ENCODE measurements at places on chromosomes 2 and 18.

- DNase-seq = no peak
These were observed 806.4 kb upstream of the POU3F3 start for GRCh38 chr2:104047516-104047915.

GRCh38 chr2:26778507-26778906 is 7.3 kb upstream of the CENPA start:
- DNase-seq = no peak

- no peak for DNase-seq
These were observed 142.4 kb downstream of the CAPN13 start for GRCh38 chr2:30664761-30665358.

GRCh38 chr2:136051001-136051724 is 65.7 kb upstream of the DARS1 start:
- peak; percentile 39 for DNase-seq

DNA sequence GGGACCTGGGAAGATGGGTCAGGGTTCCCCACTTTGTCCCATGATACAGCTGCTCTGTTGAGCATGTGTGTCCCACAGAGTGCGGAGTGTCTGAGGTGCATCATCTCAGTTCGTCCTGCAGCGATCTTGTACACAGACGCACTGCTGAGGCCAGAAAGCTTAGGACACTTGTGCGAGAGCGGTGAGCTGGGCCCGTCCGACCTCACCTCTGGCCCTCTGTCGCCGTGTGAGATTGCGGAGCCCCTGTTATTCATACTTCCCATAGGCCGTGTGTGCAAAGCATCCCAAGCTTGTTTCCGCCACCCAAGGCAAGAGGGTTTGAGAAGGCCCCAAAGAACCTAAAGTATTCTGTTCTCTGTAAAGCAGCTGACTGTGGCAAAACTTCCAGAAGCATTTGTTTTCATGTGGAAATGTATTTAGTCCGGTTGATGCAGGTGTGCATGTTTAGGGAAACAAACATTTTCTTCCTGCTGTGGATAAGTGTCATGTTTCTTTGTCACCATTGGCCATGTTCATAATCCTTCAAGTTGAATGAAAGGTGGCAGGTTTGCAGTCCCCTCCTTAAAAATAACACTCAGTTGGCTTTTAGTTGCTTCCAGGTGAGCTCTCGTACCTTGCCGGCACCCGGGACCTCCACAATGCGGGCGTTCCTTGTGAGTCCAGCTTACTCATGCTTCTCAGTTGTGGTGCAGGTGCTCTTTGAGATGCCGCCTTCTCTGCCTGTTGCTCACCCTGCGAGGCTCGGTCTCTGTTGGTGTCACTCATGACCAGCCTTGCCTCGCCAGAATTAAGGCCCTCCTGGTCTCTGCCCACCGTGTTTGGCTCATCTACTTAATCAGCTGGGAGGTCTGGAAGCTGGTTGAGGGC is 5.3 kb downstream of the AGAP1 start:
- peak; percentile 60 for DNase-seq

DNA sequence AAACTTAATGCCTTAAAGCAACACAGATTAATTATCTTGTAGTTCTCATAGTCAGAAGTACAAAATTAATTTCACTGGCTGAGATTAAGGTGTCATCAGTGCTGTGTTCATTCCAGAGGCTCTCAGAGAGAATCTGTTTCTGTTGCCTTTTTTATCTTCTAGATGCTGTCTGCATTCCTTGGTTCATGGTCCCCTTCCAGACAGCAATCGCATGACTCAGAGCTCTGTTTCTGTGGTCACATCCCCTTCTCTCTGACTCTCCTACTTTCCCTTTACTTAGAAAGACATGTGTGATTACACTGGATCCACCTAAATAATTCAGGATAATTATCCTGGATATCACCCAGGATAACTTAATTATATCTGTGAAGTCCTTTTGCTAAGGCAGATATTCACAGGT is 148.6 kb downstream of the MAIP1 start:
- DNase-seq = no peak

DNA sequence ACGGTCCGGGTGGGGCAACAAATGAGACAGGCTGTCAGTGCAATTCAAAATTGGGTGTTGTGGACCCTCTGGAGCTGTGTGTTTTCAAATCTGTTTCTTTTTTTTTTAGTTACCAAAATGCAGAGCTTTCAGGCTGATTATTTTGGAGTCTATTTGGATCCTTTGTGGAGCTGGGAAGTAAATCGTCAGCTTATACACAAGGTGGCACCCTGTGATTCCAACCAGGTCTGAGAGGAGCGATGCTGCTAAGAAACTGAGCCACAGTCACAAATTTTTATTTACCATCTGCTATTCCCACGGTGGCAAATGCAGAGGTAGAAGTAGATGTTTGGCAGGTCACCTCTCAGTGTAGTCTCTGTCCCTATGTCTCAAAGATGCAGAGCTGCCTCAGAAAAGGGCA is 3.8 kb upstream of the EPC2 start:
- no peak for DNase-seq

DNA sequence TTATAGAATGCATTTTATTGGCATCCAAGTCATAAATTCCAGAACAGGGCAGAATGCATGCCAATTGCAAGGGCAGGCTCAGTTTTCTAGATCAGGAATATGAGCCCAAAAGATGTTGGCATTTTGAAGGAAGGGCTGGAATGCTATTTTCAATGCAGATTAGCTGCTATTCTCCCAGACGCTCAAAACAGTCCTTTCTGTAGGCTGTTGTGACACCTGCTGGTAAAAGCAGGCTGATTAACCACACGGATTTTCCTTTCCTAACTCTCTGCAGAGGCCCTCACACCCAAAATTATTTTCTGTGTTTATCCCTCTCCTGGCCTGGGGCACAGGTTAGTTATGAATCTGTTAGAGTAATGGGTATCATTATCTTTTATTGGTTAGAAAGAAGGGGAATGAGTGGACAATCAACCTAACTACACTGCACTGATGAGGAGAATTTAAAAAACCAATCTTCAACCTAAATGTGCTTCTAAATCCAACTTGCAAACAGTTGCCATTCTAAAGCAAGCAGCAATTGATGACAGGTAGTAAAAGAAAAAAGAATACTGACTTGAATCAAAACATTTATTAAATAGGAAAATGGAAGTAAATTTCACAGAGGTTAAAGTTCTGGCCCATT is 94.0 kb downstream of the PLA2R1 start:
- DNase-seq = peak; percentile 5

- no peak for DNase-seq
These were observed 94.5 kb upstream of the LYPD6 start for GRCh38 chr2:149235816-149236375.

DNA sequence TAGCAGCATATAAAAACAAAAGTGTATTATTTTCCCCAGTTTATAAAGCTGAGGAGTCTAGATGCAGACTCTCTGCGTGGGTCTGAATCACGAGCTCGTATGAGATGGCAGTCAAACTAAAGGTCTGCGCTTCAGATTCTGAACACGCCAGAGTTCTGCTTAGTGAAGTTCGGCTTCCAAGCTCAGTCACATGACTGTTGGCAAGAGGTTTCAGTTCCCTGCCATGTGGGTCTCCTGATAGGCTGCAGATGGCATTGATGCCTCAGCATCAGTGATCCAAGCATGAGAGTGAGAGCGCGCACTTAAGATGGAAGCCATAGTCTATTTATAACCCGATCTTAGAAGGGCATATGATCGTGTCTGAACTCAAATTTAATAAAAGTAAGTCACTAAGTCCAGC is 242.8 kb upstream of the DOK6 start:
- DNase-seq = no peak

GRCh38 chr18:61946449-61946848 is 53.6 kb upstream of the RNF152 start:
- DNase-seq = no peak

- DNase-seq = no peak
These were observed 5.7 kb downstream of the CALCRL start for GRCh38 chr2:187442378-187442777.

GRCh38 chr2:185785851-185786473 is 47.4 kb downstream of the FSIP2 start:
- no peak for DNase-seq

GRCh38 chr18:6605115-6605869 is 124.2 kb upstream of the ARHGAP28 start:
- DNase-seq = no peak

GRCh38 chr2:201831469-201831868 is 25.1 kb downstream of the CDK15 start:
- no peak for DNase-seq

GRCh38 chr2:33509908-33510585 is 33.6 kb downstream of the RASGRP3 start:
- DNase-seq = no peak

GRCh38 chr2:54666131-54666633 is 57.3 kb upstream of the EML6 start:
- no peak for DNase-seq

DNA sequence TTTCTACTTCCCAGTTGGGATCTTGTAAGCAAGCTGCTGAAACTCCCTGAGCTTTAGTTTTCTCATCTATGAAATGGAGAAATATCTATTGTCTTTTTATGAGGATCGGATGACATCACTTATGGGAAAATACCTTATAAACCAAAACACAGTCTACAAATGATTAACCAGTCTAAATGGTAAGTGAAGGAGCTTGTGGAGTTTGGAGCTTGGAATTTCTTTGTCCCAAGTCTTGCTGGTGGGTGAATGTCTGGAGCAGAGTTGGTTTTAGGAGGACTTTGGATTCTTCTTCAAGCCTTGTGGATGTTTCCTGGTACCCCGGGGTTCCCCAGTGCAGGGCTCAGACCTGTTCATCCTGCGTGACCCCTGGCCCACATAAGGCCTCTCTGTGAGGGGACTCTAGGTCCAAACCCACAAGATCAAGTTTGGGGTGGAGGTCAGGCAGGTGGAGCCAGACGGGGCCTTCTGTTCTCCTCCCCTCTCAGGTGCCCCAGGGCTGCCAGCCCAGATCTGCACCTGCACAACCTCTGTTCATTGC is 43.2 kb downstream of the FOSL2 start:
- no peak for DNase-seq

DNA sequence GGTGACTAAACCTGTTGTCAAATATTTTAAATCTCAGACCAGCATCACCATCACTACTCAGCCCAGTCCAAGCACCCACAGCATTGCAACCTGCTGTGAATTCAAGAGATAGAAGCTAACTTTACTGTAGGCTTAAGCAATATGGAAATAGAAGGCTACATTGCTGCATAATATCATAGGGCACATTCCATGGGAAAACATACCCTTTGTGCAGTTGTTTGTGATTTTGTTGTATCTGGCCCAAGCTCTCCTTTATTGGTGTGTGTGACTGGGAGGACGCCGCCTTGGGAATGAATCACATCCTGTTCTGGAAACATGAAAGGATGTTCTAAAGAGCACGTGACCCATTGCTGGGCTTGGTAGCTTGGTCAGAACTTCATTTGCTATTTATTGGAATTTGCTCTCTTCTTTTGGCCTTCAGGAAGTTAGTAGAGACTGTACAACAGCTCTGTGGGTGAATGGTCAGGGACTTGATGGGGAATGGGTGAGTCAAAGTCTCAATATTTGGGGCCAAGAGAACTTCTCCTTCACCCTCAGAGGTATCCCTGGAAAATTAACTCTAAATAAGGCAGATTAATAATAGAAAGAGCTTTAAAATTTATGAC is 106.8 kb upstream of the SERPINE2 start:
- no peak for DNase-seq

DNA sequence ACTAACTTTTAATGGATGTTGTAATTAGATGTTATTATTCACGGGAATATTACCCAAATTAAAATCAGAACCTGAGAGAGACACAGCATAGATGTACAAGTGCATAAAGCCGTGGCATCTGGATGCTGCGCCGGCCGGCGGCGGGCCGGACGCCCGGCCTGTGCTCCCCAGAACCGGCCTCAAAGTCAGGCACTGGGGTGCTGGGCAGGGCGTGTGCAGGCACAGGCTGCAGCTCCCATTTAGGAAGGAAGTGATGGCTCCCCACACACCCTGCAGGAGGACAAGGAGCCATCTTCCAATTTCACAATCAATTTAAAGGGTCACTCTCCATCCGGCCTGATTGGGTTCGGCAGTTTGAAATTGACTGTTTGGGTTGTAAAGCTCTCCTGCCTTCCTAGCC is 367.7 kb upstream of the SALL3 start:
- no peak for DNase-seq

GRCh38 chr2:42890791-42891355 is 98.5 kb upstream of the HAAO start:
- DNase-seq = no peak

- no peak for DNase-seq
These were observed 100.1 kb downstream of the TSN start for GRCh38 chr2:121855510-121855909.

- no peak for DNase-seq
These were observed 20.6 kb upstream of the ANKRD53 start for GRCh38 chr2:70957798-70958197.

DNA sequence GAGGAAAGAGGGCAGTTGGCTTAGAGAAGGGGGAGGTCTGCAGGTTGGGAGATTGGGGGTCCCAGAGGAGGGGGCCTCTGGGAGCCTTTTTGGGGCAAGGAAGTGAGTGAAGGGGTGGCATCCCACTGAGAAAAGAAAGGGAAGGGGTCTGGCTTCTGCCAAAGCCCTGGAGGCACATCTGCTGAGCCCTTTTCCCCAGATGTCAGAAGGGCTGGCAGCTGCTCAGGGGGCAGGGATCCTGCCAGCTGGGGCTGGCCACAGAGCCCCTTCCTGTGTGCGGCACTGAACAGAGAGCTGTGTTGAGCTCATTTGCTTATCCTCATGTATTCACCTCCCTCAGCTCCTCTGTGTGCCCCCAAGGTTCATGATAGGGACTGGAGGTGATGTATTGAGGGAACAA is 54.5 kb downstream of the APOB start:
- DNase-seq = no peak

GRCh38 chr2:37911296-37911873 is 13.7 kb upstream of the RMDN2 start:
- DNase-seq = no peak

DNA sequence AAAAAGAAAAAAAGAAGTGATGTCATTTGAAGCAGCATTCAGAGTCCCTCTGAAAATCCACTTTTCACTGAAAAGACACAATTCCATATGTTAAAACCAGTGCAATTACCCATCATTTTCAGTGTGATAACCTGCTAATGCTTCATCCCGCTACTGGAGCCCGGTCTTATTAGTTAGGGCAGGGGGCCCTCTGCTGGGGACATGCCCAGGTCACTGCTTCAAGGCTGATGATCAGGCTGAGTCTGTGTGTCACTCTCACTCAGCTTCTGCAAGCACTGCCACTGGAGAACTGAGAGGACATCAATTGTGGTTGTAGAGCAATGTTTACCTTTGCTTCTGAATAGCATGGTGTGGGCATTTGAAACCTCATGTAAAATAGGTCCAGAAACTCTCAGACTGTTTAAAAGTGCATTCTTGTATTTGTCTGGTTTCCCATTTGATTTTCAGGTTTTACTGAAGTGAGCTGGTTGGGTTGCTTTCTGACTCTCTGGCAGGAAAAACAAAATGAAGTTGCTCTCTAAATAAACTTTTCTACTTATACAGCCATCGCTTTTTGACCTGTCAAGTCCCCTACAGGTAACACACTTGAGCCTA is 49.2 kb upstream of the NXPH2 start:
- peak; percentile 53 for DNase-seq

- DNase-seq = no peak
These were observed 132.1 kb upstream of the MMADHC start for GRCh38 chr2:149719695-149720094.

DNA sequence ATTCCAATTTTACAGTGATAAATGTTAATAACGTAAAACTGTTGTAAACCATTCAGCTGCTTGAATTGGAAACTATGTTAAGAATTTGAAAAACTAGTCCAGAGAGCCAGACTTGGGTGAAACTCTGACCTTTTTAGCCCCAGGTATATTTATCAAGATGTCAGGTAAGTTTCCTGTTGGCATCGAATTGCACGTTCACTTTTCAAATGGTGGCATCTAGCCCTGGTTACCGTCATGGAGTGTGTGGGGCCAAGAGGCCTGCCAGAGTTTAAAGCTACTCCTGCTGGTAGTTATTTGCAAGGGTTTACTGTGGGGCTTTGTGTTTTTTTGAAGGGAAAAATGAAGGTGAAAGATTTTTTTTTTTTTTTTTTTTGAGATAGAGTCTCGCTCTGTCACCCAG is 109.9 kb downstream of the WDSUB1 start:
- DNase-seq = no peak
